ENCODE measurements at places on chromosomes 2 and 18.

DNA sequence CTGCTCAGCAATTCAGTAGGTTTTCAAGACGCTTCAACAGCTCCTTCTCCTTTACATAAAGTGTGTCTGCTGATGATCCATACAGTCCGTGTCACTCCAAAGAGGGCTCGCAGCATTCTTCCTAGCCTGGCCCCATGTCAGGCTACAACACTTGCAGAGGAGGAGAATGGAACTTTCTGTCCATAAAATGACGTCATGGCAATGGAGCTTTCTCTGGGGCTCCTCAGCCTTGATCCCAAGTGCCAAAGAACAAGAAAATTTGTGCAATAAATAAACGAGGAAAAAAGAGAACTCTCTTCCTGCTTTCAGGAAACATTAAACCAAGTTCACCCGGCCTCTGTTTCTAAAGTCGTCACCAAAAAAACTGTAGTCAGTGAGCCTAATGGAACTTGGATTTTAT lies 199.5 kb upstream of the MEIS1 start:
- H3K4me3 ChIP-seq = no peak overlapping the region
- no peaks in the 10 kb centered on the region for H3K27me3 ChIP-seq
- DNase-seq = no peak
- no peaks in the 10 kb centered on the region for H3K4me1 ChIP-seq

DNA sequence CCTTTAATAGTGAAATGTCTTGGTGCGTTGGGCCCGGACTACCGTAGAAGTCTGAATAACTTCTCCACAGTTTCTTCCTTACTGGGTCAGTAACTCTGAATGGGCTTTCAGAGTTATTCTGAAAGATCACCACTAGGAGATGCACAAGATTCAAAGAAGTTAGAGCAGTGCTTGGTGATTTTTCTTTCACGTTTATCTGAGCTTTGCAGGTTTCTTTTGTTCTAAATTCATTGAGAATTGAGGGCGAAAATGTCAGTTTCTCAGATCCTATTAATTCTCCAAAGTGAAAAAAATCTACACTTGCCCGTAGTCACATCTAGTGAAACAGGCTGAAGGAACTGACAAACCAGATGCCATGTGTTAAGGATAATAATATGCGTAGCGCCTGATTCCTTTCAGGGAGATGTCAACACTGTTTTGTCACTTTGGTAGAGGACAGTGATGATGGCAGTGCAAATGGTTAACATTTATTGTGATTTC lies 70.1 kb downstream of the QPCT start:
- no peak overlapping the region for H3K4me3 ChIP-seq
- H3K27ac ChIP-seq = no peak overlapping the region
- H3K36me3 ChIP-seq = no peaks in the 10 kb centered on the region
- H3K27me3 ChIP-seq = no peaks in the 10 kb centered on the region
- H3K4me1 ChIP-seq = no peaks in the 10 kb centered on the region

GRCh38 chr18:44409071-44409470 lies 271.6 kb upstream of the SETBP1 start:
- H3K27me3 ChIP-seq = no peaks in the 10 kb centered on the region
- H3K4me1 ChIP-seq = no peaks in the 10 kb centered on the region
- no peak overlapping the region for H3K27ac ChIP-seq
- no peak for DNase-seq
- H3K36me3 ChIP-seq = no peaks in the 10 kb centered on the region
- H3K4me3 ChIP-seq = no peak overlapping the region

DNA sequence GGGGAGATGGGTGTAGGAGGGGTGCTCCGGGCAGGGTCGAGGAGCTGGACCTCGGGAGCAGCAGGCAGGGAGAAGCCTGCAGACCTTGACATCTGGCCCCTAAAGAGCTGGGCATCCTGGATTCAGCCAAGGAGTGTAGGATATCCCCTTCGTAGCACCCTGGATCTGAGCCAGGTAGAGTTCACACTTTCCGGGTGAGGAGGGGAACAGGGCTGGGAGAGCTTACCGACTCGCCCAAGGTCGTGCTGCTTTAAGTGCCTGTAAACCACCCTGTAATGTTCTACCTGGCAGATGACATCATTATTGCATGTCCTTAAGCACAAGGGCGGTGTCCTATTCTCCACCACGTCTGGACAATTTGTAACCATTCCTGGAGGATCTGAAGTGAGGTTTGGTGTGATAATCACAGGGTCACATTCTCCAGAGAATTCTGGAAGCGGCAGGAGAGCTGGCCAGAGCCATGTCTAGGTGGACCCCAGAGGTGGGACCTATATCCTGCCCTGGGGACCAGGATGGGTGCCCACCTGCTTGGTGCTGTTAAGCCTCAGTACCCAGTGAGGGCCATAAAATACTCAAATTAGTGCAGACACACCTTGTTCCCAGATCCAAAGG lies 14.6 kb downstream of the ITM2C start:
- no peaks in the 10 kb centered on the region for H3K4me1 ChIP-seq
- H3K27ac ChIP-seq = no peak overlapping the region
- DNase-seq = no peak
- H3K27me3 ChIP-seq = no peaks in the 10 kb centered on the region
- no peak overlapping the region for H3K4me3 ChIP-seq
- H3K36me3 ChIP-seq = peaks cover 42% of the 10 kb centered on the region

GRCh38 chr2:234998404-234999211 lies 46.8 kb downstream of the SH3BP4 start:
- no peak overlapping the region for H3K4me3 ChIP-seq
- H3K27ac ChIP-seq = no peak overlapping the region
- H3K4me1 ChIP-seq = peaks cover 21% of the 10 kb centered on the region
- no peaks in the 10 kb centered on the region for H3K27me3 ChIP-seq
- DNase-seq = no peak
- no peaks in the 10 kb centered on the region for H3K36me3 ChIP-seq

GRCh38 chr2:33081691-33082090 lies 134.9 kb downstream of the LTBP1 start:
- no peak overlapping the region for H3K27ac ChIP-seq
- no peaks in the 10 kb centered on the region for H3K36me3 ChIP-seq
- H3K4me3 ChIP-seq = no peak overlapping the region
- H3K4me1 ChIP-seq = no peaks in the 10 kb centered on the region
- no peak for DNase-seq

DNA sequence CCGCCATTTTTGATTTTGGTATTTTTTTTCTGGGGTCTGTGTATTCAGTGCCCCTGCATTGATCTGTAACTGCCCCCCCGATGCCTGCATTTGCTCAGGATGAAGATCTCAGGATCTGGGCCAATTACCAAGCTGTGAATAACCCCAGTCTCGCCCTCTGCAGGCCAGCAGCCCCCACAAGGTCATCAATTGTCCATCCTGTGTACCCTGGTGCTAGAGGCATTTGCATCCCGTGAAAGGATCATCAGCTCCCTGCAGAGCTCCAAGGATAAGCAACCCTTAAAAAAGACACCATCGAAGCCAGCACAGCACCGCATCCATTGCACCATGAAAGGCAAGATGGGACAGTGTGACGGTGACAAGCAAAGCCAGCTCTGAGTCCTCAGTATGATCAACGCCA lies 154.1 kb upstream of the KLHL29 start:
- H3K4me1 ChIP-seq = no peaks in the 10 kb centered on the region
- no peak for DNase-seq
- H3K27me3 ChIP-seq = no peaks in the 10 kb centered on the region
- no peak overlapping the region for H3K27ac ChIP-seq

- H3K27ac ChIP-seq = no peak overlapping the region
- H3K36me3 ChIP-seq = no peaks in the 10 kb centered on the region
- no peak overlapping the region for H3K4me3 ChIP-seq
- no peaks in the 10 kb centered on the region for H3K27me3 ChIP-seq
- peaks cover 8% of the 10 kb centered on the region for H3K4me1 ChIP-seq
- DNase-seq = peak; percentile 22
Observed at GRCh38 chr18:35512761-35513160, 15.0 kb upstream of the INO80C start.

Measured in H1 (cell line).